ENCODE measurements at places on chromosomes 16 and 17. TPM values are rescaled to one million over a fixed set of nuclear protein-coding genes. Genes with fewer than 3 reads are reported as not detected.

GRCh38 chr16:31477220-31478216 is 5.4 kb upstream of the SLC5A2 start:
- DNase-seq = no peak

Gene WDR90
- 29.1 TPM for total RNA-seq

GRCh38 chr16:86669937-86670749 is 91.8 kb downstream of the FOXL1 start:
- DNase-seq = peak; percentile 83

DNA sequence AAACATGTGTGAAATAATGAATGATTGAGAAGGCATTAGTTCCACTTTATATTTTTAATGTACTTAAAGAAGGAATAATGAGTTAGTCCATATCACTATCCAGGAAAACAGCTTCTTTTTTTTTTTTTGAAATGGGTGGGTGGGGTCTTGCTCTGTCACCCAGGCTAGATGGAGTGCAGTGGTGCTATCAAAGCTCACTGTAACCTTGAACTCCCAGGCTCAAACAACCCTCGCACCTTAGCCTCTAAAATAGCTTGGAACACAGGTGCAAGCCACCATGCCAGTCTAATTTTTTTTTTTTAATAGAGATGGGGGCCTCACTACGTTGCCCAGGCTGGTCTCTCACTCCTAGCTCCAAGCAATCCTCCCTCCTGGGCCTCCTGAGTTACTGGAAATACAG is 275.5 kb downstream of the CEP112 start:
- no peak for DNase-seq

- no peak for DNase-seq
Measured at GRCh38 chr17:59812139-59812538, 80.6 kb downstream of the TUBD1 start.

Gene MLST8
- total RNA-seq = 27.3 TPM

DNA sequence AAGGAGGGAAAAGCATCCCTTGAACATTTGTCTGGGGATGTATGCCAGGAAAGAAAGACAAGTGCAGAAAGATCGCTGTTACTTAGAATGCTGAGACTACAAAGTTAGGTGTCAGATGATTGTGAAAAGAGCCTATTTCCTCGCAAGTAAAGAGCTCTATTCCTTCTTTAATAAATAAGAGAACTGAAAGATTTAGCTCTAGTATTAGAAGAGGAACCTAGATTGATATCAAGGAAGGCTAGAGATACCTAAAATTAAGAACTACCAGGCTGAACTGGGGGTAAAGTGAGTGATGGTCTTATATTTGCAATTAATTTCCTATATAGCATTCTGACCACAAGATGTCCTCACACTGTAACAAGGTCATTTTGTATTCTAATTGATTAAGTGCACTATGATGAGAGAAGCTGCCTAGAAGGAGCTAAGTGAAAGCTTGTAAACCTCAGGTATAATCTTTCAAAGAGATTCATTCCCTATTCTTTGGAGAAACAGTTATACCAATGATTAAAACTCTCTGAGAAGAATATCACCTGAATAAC is 62.3 kb downstream of the SSH2 start:
- DNase-seq = no peak

DNA sequence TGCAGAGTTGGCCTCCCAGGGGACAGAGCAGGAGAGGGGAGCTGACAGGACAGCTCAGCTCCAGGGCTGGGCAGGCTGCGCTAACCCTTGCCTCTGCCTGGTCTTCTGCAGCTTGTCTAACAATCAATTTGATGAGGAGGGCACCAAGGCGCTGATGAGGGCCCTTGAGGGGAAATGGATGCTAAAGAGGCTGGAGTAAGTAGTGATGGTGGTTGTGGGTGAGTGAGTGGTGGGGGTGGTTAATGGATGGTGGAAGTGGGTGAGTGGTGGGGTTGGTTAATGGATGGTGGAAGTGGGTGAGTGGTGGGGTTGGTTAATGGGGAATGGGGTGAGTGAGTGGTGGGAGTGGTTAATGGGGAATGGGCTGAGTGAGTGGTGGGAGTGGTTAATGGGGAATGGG is 22.0 kb upstream of the CPNE2 start:
- no peak for DNase-seq

DNA sequence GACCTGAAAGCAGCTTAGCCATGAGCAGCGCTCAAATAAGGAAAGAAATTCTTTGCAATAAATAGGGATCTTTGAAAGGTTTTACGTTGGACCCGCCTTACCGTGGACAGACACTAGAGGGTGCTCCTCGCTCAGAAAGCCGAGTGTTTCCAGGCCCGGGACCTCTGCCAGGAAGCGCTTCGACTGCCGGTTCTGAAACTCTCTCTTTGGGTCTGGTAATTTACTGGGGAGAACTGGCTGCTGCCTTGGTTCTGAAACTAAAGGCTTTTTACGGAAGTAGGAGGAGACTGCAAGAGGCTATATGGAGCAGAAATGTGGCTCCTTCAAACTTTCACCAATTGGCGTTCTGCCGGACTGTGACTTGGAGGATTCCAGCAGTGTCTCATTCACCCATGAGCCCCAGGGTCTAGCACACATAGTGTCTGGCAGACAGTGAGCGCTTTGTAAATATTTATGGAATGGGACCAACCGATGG is 45.6 kb upstream of the HOXB9 start:
- DNase-seq = peak; percentile 70

GRCh38 chr16:12178251-12178990 is 201.9 kb downstream of the SNX29 start:
- peak; percentile 69 for DNase-seq

- peak; percentile 71 for DNase-seq
Measured at GRCh38 chr17:39197380-39198185, at the start of gene CACNB1. Gene CACNB1 (minus strand): TSS chr17:39197669. CDS start chr17:39197495, 174 bp downstream.
